Progenitor cell of endocrine pancreas (in vitro differentiated cells): ENCODE measurements at places on chromosomes 12 and 14.

GRCh38 chr12:106248312-106248845 is 559 bp upstream of the CKAP4 start:
- H3K4me1 ChIP-seq, result peaks cover 10% of the 10 kb centered on the region
- H3K27me3 ChIP-seq, result peaks cover 5% of the 10 kb centered on the region
- peak overlapping the region; percentile 90 for H3K27ac ChIP-seq
- H3K36me3 ChIP-seq, result peaks cover 6% of the 10 kb centered on the region
- DNase-seq, result no peak
- peak overlapping the region; percentile 83 for H3K4me3 ChIP-seq

DNA sequence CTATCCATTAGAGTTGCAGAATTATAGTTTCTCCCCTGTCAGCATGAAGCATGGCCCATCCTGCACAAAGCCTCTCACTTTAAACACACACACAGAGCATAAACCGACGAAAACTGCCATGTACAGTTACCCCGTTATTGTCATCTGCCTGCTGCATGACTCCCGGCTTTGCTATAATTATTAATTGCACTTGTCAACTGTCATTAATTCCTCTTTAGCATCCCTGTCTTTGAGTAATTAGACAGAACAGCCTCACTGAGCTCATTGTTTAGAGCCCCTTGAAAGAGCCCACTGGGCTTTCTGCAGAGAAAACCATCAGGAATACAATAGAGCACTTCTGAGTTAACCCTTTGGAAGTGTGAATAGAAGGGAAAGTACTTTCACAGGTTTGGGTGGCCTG is 307.2 kb upstream of the SOX5 start:
- no peaks in the 10 kb centered on the region for H3K27me3 ChIP-seq
- H3K4me3 ChIP-seq, result no peak overlapping the region
- peaks cover 28% of the 10 kb centered on the region for H3K4me1 ChIP-seq

GRCh38 chr12:52126605-52127578 is 47.4 kb downstream of the SMIM41 start:
- no peaks in the 10 kb centered on the region for H3K36me3 ChIP-seq
- no peak overlapping the region for H3K4me3 ChIP-seq
- peaks cover 14% of the 10 kb centered on the region for H3K27me3 ChIP-seq
- H3K4me1 ChIP-seq, result peaks cover 2% of the 10 kb centered on the region

GRCh38 chr14:51592836-51593235 is 58.9 kb upstream of the FRMD6 start:
- peaks cover 14% of the 10 kb centered on the region for H3K4me1 ChIP-seq
- no peaks in the 10 kb centered on the region for H3K36me3 ChIP-seq
- no peak overlapping the region for H3K27ac ChIP-seq
- no peak overlapping the region for H3K4me3 ChIP-seq
- no peak for DNase-seq

GRCh38 chr12:6016756-6017155 is 71.7 kb upstream of the ANO2 start:
- peaks cover 16% of the 10 kb centered on the region for H3K27me3 ChIP-seq
- H3K36me3 ChIP-seq, result no peaks in the 10 kb centered on the region
- H3K27ac ChIP-seq, result no peak overlapping the region
- H3K4me3 ChIP-seq, result no peak overlapping the region

GRCh38 chr14:31884776-31885379 is 192.2 kb upstream of the ARHGAP5 start:
- no peak for DNase-seq
- no peak overlapping the region for H3K27ac ChIP-seq
- no peak overlapping the region for H3K4me3 ChIP-seq
- no peaks in the 10 kb centered on the region for H3K36me3 ChIP-seq

DNA sequence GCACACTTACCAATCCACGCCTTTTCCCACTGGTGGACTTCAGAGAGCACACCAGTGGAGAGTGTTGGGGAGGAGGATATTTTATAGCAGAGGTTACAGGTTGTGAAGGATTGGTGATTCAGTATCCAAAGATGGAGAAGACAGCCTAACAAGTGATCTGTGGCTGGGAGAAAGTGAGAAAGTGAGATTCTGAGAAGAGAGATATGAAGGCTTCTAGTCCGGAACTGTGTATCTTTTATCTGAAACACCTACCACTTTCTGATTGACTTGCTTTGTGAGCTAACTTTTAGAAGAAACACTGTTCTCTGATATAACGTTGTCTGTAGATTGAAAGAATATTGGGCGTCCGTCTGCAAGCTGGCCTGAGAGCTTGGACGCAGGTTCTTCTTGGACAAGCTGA is 24.0 kb downstream of the DYNC1H1 start:
- H3K36me3 ChIP-seq, result peaks cover 34% of the 10 kb centered on the region
- H3K27ac ChIP-seq, result no peak overlapping the region
- no peak for DNase-seq
- H3K27me3 ChIP-seq, result no peaks in the 10 kb centered on the region
- H3K4me3 ChIP-seq, result no peak overlapping the region

DNA sequence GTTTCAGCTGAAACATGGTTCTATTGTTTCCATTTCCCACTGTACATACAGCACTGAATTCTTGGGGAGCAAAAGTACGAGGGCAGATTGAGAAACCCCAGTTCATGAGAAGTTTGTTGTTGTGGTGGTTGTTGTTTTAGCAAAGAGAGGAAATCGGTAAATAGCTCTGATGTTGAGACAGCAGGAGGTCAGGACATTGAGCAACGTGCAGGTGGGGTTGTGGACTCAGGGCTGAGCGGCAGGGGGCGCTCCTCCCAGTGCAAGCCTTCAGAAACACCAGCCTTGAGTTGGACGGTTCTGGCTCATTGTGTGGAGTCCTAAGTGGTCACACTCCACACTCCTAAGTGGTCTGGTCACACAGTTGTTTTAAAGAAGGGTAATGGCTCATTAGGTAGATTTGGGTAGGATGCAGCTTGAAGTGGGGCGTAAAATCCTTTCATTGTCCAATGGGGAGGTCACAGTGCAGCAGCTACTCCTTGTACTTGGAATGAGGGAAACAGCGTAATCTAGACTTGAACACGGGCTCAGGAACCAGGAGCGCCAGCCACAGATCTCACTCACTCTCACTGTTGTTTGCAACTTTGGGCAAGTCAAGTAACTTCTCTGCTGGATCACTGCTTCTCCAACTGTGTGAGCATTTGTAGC is 14.5 kb upstream of the PWP1 start:
- DNase-seq, result peak; percentile 15
- H3K4me3 ChIP-seq, result no peak overlapping the region
- H3K27me3 ChIP-seq, result peaks cover 14% of the 10 kb centered on the region
- no peaks in the 10 kb centered on the region for H3K4me1 ChIP-seq
- H3K36me3 ChIP-seq, result no peaks in the 10 kb centered on the region

DNA sequence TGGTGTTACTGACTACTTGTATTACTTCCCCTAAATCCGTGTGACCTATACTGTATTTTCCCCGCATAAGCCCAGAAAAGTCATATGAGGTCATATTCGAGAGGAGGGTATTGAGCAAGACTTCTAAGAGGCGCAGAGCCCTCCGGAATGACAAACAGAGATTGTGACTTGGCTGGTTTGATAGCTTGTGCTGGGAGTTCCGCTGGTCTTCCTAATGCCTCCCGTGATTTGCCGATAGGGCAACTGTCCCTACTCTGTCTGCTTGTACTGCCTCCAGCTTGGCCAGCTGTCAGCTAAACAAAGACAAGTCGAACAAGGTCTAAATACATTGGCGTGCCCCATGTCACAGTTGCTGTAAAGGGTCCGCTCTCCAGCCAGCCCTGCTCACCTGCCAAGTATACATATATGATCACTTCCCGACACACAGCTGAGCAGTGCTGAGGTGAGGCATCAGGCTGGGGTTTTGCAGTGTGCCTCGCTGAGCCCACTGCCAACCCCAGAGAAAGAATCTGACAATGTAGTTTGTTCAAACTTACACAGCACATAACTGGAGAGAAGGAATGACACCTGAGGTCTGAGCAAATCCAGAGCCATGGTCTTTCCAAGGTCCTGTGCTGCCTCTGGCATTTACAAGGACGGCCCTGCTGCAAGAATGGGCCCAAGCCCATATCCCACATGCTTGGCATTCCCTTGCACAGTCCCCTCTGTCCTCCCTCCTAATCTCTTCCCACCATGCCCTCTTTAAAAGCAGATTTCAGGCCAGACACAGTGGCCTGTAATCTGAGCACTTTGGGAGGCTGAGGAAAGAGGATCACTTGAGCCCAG is 23.7 kb downstream of the LGMN start:
- peaks cover 26% of the 10 kb centered on the region for H3K4me1 ChIP-seq

DNA sequence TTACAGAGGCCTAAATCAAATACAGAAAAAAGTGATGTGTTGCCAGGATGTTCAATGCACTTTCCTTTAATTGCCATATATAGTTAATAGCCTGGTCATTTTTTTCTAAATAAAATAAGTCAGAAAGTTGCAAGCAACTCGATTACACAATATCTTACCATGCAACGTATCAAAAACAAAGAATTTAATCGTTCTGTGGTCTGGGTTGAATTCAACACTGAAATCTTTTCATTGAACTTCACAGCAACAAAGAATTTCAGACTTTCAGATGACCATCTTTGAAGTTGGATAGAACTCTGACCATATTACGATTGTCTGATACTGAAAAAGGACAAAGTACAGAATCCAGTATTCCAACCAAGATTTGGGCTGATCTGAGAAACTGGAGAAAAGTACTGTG is 231.9 kb downstream of the SLC25A21 start:
- peaks cover 62% of the 10 kb centered on the region for H3K27me3 ChIP-seq
- H3K4me3 ChIP-seq, result no peak overlapping the region
- H3K27ac ChIP-seq, result no peak overlapping the region

GRCh38 chr14:41986083-41986645 is 379.5 kb downstream of the LRFN5 start:
- DNase-seq, result no peak
- no peaks in the 10 kb centered on the region for H3K36me3 ChIP-seq
- no peak overlapping the region for H3K4me3 ChIP-seq
- H3K4me1 ChIP-seq, result peaks cover 4% of the 10 kb centered on the region

DNA sequence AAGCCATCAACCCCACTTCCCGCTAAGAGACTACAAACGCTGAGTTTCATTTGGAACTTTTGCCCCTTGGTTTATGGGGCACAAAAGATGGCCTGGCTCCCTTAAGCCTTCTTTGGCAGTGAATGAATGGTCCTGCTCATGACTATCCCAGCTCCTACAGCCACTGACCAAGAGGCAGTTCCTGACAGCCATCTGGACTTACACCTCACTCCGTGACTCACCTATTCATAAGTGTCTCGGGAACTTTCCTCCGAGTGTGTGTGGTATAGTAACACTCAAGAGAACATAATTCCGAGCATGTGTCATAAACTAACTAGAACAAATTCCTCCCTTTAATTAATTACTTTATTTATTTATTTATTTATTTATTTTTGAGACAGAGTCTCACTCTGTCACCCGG is 51.9 kb upstream of the NUDT4 start:
- no peaks in the 10 kb centered on the region for H3K36me3 ChIP-seq
- no peak overlapping the region for H3K4me3 ChIP-seq
- DNase-seq, result no peak

DNA sequence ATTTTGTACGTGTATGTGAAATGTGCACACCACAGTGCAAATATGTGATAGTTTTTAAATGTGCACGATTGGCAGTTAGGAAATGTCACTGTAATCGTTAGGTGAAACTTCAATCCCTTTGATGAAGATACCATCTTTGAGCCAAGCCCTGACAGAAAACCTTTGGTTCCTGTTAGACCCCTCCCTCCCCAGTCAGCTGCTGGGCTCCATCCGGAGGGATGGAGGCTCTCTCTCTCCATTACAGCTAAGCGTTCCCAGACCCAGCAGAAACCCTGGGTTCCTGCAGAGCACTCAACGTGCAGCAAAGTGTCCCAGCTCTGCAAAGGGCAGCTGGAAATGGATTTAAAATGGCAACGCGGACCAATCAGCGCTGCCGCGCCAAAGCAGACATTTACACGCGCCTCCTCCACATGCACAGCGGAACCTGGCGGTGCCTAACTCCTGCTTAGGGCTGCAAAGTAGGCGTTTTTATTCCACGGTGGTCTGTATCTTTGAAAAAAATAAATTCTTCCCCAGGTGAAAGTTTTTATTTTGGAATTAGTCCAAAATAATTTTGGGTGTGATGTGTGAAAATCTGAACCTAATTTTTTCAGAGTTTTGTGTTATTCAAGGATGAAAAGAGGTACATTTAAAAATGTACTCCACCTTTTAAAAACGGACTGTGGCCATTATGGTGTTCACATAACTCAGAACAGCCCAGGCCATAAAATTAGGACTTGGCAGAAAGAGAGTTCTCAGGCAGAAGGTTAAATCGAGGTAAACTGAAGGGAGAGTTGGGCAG is 1.4 kb upstream of the HMGA2 start:
- H3K4me3 ChIP-seq, result peak overlapping the region; percentile 99
- H3K4me1 ChIP-seq, result peaks cover 30% of the 10 kb centered on the region
- H3K27ac ChIP-seq, result peak overlapping the region; percentile 95
- DNase-seq, result peak; percentile 25

DNA sequence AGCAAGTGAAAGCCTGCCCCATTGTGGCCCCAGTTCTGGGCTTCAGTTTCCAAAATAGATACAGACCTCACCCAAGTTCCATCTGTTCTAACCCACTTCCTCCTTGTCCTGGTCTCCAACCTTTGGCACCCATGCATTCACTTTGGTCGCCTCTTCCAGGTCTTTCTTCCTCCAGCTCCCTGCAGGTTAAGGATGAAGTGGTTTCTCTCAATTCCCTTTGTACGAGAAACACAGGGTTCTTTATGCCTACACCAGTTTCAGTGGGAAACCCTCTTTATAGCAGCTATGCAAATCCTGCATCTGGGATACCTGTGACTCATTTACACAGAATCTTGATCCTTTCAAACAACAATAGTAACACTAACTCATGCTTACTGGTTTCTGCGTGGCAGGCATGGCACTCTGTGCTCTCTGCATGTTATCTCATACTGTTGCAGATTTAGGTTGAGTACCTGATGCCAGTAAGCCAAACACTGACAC is 110.6 kb upstream of the AMIGO2 start:
- no peaks in the 10 kb centered on the region for H3K36me3 ChIP-seq
- H3K27ac ChIP-seq, result no peak overlapping the region
- H3K4me1 ChIP-seq, result peaks cover 15% of the 10 kb centered on the region
- no peaks in the 10 kb centered on the region for H3K27me3 ChIP-seq
- no peak overlapping the region for H3K4me3 ChIP-seq
- no peak for DNase-seq

GRCh38 chr12:132606466-132606865 is 3.9 kb downstream of the LRCOL1 start:
- H3K27me3 ChIP-seq, result peaks cover 69% of the 10 kb centered on the region
- no peak for DNase-seq
- peaks cover 4% of the 10 kb centered on the region for H3K4me1 ChIP-seq
- H3K4me3 ChIP-seq, result no peak overlapping the region

DNA sequence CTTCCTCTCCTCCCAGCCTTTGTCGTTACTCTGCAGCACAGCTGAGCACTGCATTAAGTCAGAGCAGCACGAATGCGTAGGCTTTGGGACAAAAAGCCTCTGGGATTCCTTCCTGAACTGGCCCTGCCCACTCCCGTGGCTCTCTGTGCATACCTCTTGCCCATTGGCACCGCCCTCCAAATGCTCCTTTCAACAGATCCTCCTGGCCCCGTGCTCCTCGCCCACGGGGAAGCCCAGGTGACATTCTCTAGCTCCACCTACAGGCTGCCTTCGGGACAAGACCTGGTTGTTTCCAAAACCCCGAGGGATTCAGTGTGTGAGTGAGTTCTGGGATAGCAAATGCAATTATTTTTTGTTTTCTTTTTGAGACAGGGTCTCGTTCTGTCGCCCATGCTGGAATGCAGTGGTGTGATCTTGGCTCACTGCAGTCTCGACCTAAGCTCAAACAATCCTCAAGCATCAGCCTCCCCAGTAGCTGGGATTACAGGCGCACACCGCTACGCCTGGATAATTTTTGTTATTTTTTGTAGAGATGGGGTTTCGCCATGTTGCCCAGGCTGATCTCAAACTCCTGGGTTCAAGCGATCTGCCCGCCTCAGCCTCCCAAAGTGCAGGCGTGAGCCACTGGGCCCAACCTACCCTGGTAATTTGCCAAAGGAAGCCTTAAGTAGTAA is 17.9 kb upstream of the TDRD9 start:
- no peaks in the 10 kb centered on the region for H3K27me3 ChIP-seq
- peak; percentile 71 for DNase-seq
- peaks cover 7% of the 10 kb centered on the region for H3K36me3 ChIP-seq
- peak overlapping the region; percentile 42 for H3K4me3 ChIP-seq
